Neural crest cell (in vitro differentiated cells): ENCODE measurements at places on chromosomes 2 and 18.
A peak's percentile ranks its signal among the peaks of the same experiment; 100 is the strongest.

DNA sequence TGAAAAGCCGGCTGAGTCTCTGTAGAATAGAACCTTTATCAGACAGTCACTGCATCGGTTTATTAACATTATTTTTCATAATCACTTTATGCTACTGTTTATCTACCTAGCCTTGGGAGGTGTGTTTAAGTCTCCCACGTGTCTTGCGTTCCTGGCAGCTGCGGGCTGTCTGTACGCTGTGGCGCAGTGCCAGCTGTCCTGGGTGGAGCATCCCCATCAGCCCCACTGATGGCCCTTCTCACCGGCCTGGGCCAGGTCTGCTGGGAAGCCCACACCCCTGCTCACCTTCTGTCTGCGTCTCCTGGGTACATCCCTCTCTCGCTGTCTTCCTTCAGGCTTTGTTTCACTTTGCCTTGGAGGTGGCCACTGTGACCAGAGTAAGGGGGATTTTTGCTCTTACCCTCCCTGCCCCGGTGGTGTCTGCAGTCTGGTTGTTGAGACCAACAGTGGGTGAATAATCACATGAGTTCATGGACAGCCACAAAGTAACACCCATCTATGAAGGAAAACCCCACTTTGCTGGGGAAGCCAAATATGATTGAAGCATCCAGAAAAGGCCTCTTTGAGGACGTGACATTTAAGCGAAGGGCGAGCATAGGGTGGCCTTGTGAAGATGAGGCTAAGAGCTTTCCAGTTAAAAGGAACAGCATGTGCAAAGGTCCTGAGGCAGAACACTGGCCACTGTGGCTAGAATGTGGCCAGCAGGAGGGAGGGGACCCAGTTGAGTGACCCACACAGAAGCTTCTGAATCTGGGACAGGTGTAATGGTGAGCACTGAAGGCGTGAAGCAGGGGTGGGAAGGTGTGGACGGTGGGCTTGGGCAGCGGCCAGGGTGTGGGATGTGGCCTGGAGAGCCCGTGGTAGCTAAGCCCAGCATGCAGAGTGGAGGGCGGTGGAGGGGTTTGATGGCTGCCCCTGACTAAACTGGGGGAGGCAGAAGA is 41.7 kb downstream of the RAMP1 start:
- no peak for DNase-seq

DNA sequence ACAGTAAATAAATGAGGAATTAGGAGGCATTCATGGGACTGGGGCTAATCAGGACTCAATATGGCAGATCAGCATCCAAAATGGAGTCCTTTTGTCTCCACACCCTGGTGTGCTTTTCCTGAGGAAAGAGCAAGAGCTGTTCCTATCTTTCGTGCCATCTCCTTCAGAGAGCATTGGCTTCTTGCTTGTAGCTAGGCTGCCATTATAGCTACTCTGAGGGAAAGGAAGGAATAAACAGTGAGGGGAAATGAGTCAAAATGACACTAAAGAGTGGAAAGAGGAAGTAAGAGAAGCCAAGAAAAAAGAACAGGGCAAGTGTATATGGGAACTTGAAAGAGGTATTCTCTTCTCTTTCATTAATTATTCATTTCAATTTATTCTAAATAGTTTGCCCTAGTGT is 8.4 kb upstream of the NMI start:
- no peak for DNase-seq

- DNase-seq, result no peak
These were observed 30.6 kb downstream of the TMEM17 start for GRCh38 chr2:62475172-62476011.

GRCh38 chr18:76764291-76764901 is 58.0 kb upstream of the ZNF236 start:
- no peak for DNase-seq

GRCh38 chr2:177138823-177139222 is 73.8 kb upstream of the HNRNPA3 start:
- DNase-seq, result no peak

GRCh38 chr2:26144953-26145680 is 27.8 kb upstream of the GAREM2 start:
- peak; percentile 65 for DNase-seq

DNA sequence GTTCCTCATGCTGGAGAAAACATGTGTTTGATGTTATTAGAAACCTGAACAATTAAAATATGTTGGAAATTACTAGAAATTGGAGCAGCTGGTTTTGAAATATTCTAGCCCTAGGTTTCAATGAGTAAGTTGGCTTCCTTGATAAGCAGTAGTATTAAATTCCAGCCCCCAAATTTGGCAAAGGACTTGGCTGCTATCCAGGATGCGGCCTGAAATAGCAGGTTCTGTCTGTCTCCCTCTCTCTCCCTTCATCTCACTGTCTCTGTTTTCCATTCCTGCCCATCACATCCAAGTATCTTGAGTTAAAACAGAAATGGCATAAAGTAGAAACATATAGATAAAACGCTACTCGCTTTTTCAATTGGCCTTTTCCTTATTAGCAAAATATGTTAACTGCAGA is 20.9 kb upstream of the GPR45 start:
- DNase-seq, result no peak

DNA sequence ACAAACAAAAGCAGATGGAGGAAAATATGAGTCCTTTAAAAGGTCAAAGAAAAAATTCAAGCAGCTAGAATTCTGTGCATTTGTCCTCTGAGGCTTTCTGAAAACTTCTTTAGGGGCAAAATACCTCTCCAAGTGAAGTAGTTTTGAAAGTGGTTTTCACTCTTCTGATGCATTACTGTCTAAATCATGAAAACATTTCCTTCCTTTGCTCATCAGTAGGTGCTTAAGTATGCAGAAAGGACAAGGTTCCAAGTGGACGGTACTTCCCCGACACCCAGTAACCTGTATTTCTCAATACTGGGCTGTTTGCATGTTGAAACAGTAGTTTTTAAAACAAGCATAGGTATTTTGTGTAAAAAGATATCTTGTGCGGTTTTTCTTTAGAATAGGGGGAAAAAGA is 189.1 kb upstream of the ERBB4 start:
- no peak for DNase-seq

DNA sequence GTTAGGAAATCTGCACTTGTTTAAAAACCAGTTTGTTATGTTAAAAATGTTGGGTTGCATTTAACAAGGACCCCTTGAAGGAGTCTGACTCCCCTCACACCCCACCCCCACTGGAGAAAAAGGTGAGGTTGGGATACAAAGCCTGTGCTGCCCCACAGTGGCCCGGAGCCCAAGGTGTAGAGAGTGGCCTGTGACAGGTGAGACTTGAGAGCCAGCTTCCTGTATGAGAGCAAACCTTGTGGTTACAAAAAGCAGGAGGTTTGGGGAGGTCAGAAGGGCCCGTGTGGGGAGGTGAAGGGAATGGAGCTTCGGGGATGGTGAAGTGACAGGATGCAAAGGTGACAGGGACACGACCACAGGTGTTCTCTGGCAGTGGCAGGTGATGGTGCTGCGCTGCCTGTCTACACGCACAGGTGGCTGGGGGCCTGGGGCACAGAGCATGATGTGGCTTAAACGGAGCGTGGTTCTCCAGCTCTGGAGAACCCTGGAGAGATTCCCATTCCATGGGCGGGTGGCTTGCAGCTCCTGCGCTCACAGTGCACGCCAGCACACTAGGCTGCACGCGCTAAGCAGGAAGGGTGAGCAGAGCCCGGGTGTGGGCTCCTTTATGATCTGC is 29.0 kb downstream of the IMPA2 start:
- no peak for DNase-seq

- DNase-seq, result no peak
These were observed 62.4 kb downstream of the MRPS9 start for GRCh38 chr2:105100046-105100840.

- DNase-seq, result no peak
These were observed 73.2 kb upstream of the NCKAP5 start for GRCh38 chr2:133641497-133641896.

- no peak for DNase-seq
These were observed 28.0 kb upstream of the MARCO start for GRCh38 chr2:118913803-118914645.

DNA sequence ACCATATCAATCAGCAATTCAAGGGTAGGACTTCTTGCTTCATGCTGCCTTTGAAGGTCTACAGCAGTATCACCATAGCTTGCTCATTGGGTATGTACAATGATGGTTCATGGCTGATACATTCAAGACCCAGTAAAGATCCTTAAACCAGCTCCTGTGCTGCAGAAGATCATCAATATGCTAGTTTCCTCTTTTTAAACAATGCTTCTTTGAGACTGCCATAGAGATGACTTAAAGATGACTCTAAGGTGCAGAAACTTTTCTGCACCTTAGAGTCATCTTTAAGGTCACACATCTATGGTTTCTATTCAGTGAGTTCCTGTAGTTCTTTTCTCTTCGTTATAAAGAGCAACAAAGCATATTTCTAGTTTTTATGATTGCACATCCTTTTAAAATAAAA is 102.8 kb upstream of the KLHL14 start:
- DNase-seq, result no peak

DNA sequence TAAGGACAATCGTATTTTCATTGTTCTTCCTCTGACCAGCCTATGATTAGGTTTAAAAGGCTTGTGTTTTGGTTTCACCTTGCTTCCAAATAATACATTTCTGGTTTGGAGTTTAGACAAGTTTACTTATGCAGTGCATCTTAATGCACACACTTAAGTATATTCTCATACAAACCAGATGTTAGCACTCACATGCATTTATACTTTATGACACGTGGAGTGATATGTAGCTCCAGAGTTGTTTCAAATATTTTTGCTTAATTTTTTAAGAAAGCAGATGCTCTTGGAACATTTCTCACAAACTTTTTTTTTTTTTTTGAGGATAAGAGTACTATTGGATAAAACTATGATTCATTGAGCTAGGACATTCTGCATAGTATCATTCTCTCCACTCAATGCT is 109.9 kb downstream of the PDE1A start:
- no peak for DNase-seq

DNA sequence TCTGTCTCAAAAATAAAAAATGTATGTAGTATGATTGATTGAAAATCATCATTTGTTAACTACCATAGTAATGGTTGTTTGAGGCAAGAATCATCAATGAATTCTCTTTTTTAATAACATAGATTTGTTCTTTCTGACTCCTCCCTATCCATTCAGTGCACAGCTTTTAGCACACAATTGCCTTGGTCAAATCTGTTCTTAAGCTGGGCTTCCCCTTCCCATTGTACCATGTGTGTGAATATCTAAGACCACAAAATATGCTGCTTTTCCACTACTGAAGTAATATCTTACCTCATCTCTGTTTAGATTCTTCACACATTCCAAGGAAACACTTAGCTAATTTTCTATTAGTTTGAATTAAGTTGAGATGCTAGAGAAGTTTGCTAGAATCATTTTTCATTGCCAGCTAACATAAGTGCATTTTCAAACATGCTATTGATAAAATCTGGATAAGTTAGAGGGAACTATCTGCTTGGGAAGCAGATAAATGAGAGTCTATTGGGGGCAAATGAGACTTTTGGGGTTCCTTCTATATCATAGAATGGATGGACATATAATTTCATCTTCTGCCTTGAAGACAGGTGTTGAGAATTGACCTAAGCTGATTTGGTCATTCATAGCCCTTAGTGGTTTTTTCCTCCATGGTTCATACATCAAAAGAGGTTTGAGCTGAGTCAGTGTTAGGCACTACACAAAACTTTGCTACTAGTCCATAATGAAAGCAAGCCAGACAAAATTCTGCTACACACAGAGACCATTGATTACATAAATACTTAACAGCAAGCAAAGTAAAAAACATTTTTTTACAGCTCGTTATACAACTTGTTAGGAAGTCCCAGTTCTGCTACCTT is 231.9 kb downstream of the PLCL1 start:
- DNase-seq, result no peak

GRCh38 chr2:8178911-8179310 is 502.9 kb upstream of the ID2 start:
- DNase-seq, result no peak

- no peak for DNase-seq
These were observed 69.6 kb downstream of the STEAP3 start for GRCh38 chr2:119293254-119293653.

GRCh38 chr18:55999641-56000040 is 411.6 kb upstream of the TCF4 start:
- no peak for DNase-seq

GRCh38 chr2:155815275-155815674 is 517.2 kb downstream of the NR4A2 start:
- no peak for DNase-seq

DNA sequence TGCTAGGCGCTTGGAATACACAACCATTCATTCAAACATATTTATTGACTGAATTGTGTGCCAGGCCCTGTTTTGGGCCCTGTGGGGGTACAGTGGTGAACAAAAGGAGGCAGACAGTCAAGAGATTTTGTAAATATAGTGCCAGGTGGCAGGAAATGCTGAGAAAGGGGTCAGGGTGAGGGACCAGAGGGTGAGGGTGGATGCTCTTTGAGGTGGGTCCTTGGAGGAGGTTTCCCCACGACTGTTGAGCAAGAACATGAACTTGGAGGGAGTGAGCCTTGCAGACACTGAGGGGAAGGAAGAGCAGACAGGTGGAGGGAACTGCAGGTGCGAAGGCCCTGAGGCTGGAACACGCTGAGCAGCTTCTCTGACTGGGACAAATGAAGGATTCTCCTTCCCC is 40.7 kb downstream of the ODC1 start:
- no peak for DNase-seq

- DNase-seq, result no peak
These were observed 662.3 kb downstream of the IRS1 start for GRCh38 chr2:226137201-226137811.

DNA sequence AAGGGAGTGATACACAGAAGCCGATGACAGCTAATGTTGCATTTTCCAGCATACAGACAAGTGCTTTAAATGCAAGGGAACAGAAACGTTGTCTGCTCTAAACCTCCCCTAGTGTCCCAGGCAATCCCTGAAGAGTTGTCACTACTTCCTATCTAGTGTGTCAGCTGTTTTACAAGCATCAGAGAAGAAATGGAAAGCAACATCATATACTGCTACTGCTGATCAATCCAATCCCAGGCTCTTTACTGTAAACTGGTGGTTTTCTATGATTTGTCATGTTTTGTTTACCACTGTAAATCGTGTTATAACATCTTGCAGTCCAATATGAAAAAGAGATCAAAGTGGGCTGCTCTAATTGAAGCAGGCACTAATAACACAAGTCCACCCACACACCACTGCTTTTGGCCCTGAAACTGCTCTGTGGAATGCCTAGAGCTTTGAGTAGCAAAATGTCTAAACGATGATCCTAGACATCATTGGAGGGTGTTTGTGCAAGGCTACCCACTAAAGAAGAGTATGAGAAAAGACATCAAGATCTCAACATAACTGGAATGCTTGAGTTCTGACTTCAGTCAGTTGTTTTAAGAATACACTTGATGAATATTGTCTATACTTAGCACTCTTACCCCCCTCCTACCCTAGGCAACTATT is 18.1 kb upstream of the ROCK1 start:
- no peak for DNase-seq

DNA sequence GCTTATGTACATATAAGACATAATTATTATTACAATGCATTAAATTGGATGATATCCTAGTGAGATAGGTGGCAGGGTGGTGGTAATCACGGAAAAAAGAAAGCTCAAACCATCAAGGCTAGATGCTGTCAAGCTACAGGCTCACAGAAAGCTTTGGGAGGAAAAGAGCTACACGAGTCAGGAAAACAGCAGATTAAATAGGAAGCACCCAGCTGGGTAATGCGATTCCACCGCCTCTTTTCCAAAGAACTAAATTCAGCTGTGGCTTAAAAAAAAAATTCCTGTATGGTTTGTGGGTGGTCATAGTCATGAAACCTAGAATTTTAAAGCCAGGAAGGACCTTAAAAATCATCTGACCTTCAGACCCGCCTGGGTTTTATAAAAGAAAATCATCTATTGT is 23.7 kb upstream of the PTPN4 start:
- DNase-seq, result no peak

GRCh38 chr2:138276339-138276738 is 225.2 kb upstream of the SPOPL start:
- DNase-seq, result no peak
